ENCODE measurements at places on chromosomes 6 and 20.

GRCh38 chr6:1599469-1599868, 10.2 kb upstream of the FOXC1 start:
- DNase-seq: no peak

GRCh38 chr6:3077430-3077829, 9.1 kb downstream of the RIPK1 start:
- no peak for DNase-seq

GRCh38 chr6:79564636-79565035, 27.4 kb upstream of the LCA5 start:
- no peak for DNase-seq

- DNase-seq: no peak
These were observed 440.9 kb downstream of the HACE1 start for GRCh38 chr6:104418839-104419238.

- DNase-seq: no peak
These were observed 172.7 kb downstream of the BMP7 start for GRCh38 chr20:57093766-57094165.

- DNase-seq: no peak
These were observed 147.5 kb downstream of the PHF3 start for GRCh38 chr6:63783096-63783495.

DNA sequence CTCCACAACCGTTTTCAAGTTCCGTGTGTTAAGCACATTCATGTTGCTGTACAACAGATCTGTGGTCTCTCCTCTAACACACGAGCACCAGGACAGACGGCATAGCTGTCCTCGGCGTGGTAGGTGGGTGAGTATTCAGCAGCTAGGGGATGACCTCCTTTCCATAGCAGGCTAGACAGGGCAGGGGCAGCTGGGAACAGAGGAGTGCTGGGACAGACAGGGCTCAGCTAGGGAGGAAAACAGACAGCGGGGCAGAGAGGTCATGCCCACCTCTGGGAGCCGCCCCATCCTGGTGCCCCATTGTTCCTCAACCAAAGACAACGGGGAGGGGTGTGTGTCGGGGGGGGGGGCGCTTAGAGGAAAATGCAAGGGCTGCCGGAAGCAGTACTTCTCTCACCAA, 271.5 kb upstream of the FOXQ1 start:
- no peak for DNase-seq

DNA sequence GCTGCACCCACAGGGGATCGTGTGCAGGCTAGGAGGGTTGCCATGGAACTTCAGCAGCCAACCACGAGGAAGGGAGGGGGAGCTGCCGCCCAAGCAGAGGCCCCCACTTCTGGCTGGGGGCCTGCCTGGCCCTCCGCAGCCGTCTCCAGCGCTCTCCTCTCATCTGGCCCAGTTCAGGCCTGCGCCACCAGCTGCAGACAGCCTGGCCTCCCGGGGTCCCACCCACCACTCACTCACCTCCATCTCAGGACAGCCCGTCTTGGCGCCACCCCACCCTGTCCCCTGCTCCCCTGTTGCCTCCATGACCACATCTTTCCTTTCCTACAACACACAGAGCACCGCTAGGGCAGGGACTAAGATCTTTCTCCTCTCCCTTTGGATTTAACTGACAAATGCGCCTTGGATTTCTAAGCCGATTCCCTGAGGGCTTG, 98.7 kb downstream of the ANKRD60 start:
- no peak for DNase-seq

DNA sequence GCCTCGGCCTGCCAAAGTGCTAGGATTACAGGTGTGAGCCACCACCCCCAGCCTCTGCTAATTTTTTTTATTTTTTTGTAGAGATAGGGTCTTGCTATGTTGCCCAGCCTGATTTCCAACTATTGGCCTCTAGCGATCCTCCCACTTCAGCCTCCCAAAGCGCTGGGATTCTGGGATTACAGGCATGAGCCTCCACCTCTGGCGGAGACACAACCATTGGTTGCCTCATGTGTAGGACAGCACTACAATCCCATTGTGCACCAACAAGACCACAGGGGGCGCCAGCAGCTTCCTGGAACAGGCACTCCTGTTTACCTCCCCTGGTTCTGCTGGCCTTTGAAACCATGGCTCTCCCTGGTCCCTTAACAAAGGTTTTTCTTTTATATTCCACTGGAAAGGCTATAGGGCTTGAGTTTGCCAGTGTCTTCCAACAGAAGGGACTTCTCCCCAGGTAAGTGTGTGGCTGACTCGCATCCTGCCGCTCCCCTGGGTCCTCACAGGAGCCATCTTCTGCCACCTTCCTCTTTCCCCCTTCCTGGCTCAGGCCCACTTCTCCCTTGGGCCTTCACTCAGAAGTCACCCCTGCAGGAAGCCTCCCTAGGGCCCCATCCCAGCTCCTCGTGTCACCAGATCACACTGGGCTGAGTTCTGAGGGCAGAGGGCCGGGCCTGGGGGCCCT, 39.2 kb upstream of the TLDC2 start:
- DNase-seq: no peak

DNA sequence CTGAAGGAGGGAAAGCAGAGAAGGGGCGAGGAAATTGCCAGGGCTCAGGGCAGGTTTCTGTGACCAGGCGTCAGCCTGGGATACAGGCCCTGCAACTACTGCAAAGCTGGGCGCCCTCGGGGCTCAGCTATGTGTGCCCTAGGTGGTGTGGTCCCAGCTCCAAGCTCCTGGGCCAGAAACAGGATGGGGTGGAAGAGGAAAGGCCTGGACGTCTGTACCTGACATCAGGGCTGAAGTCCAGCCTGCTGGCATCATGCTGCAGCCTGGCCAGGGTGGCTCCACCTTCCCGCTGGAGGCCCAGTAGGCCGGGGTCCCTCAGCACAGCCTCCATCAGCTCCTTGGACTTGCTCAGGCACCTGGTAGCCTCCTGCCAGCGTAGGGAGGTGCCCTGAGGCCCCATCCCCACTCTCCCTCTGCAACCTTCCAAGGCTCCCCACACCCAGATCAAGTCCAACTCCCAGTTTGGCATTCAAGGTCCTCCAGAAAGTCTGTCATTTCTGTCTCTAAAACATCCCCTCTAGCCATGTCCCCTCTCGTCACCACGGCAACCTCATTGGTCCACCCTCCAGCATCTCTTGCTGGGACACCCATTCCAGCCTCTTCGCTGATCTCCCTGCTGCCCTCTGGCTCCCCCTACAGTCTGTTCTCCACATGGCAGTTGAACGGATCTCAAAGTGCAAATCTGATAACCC, 38.2 kb downstream of the KIAA1755 start:
- peak; percentile 30 for DNase-seq

- no peak for DNase-seq
These were observed 3.4 kb downstream of the ADA start for GRCh38 chr20:44648068-44648467.

GRCh38 chr6:168860987-168861386, 392.7 kb downstream of the THBS2 start:
- no peak for DNase-seq

- DNase-seq: no peak
These were observed 23.1 kb downstream of the PFDN4 start for GRCh38 chr20:54231036-54231435.

GRCh38 chr6:115137910-115138309, 795.1 kb upstream of the HS3ST5 start:
- no peak for DNase-seq

DNA sequence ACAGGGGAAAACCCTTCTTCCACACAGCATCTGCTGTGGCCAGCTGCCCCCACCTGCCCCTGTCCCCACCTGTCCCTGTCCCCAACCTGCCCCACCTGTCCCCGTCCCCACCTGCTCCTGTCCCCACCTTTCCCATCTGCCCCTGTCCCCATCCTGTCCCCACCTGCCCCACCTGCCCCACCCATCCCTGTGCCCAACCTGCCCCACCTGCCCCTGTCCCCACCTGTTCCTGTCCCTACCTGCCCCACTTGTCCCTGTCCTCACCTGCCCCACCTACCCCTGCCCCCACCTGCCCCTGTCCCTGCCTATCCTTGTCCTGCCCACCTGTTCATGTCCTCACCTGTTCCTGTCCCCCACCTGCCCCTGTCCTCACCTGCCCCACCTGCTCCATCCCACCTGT, 6.4 kb upstream of the MYT1 start:
- no peak for DNase-seq

DNA sequence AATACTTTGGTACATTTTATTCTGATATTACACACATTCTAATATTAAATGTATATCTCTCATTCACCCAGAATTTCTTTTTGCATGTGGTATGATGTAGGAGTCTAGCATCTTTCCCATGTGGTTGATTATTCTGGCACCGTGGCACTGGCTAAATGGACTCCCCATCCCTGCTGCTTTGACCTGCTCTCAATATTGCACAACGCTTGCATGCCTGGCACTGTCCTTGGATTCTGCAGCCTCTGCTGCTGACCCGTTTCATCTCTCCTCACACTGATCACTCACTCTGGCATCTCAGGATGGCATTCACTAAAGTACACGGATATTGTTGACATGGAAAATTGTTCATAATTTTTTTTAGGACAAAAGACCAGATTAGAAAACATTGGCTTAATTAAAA, 11.5 kb upstream of the DACT2 start:
- no peak for DNase-seq

GRCh38 chr6:11963756-11964500, 48.2 kb upstream of the HIVEP1 start:
- DNase-seq: no peak

DNA sequence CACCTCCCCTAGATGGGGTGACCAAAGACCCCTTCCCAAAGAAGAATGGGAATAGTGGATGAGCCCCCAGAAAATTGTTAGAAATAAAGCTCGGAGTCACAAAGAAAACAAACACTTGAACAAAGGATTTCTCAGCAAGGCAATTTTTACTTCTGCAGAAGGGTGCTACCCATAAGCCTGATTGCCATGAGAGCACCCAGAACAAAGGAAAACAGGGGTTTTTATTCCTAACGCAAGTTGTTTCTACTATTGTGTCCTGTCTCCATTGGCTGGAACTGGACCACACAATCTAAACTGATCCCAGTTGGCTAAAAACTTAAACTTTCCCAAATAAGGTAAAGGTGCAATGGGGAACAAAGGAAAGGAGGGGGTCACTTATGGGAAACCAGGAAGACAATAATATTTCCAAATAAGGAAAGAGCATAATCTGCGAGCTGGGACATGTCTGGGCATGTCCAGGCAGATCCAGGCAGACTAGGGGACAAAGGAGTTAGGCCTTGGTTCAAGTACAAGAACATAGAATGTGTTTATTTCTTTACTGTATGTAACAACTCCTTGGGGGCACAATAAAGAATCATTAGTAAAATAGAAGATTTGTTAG, 20.0 kb downstream of the HLA-B start:
- DNase-seq: no peak

GRCh38 chr6:36954262-36954931, at the start of gene PI16:
Gene PI16, plus strand, starts transcription at chr6:36954738. Its CDS starts 23 bp downstream, at chr6:36954761.
- no peak for DNase-seq

GRCh38 chr6:150592377-150592995, 7.2 kb upstream of the PLEKHG1 start:
- no peak for DNase-seq

DNA sequence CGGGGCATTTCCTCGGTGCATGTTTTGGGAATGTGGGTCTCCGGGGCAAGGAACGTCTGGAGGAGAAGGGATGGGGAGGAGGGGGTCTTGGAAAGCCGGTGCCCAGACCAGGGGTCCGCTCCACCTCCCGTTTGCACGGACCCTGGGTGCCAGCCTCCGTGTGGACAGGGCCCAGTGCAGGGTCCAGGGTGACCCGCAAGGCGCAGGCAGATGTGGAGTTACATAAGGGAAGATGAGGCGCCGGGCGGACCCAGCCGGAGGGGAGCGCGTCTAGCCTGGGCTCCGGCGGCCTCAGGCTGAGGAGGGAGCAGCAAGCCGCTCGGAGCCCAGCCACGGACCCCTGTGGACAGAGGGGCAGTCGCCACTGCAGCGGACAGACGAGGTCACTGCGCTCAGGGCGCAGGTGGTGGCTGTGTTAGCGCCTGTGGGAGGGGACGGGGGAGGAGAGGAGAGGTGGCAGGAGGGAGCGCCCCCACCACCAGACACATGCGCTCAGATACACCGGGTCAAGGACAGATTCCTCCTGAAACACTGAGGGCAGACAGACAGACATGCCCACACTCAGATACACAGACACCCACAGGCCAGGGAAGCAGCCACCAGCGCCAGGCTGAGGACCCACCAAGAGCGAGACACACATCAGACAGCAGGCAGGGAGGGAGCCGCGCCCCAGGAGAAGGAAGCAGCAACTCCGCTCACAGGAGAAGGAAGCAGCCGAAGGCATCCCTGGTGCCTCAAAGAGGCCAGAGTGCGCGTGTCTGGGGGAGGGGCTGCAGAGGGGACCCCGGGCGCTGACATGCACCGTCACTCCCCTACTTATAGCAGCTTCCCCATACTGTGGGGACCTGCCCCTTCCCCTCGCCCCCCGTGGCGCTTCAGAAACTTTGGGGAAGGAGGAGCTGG, 839 bp upstream of the HRH3 start:
- DNase-seq: no peak

DNA sequence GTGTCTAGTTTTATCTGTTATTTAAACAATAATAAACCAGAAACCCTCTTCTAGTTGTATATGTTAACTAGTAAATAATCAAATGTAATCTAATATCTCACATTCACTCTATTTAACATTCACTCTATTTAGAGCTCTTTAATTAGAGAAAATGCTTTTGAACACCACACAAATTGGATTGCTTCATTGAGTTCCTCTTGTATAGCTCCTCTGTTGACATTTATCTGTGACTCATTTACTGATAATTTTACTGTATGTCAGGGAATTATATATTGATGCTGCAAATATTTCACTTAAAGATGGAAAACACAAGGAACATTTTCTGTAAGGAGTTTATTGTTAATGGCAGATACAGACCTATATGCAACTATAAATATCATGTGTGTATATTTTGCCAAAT, 594.6 kb downstream of the COL12A1 start:
- DNase-seq: no peak

DNA sequence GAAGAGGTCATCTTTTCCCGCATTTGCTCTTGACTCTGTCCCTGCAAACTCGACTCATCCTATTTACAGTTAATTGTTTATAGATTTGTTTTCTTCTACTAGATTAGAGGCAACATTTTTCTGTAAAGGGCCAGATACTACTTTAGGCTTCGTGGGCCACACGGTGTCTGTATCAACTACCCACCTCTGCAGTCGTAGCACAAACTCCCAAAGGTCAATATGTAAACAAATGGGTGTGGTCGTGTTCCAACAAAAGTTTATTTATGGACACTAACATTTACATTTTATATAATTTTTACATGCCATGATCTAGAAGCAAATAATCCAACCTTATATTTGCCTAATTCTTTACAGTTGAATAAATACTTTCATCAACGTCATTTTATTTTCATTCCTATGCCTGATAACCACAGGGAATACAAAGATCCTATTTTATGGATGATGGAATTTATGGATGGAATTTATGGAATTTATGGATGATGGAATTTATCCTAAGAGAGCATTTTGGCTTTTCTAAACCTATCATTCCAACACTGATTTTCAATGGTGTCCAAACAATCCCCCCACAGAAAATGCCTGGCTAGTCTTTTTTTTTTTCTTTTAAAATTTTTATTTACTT, 232.8 kb downstream of the MYLK4 start:
- DNase-seq: no peak

- DNase-seq: no peak
These were observed 69.2 kb downstream of the TRAM2 start for GRCh38 chr6:52507557-52508260.
